ENCODE measurements at places on chromosomes 7 and 10. TPM values are rescaled to one million over a fixed set of nuclear protein-coding genes. Genes with fewer than 3 reads are reported as not detected.

Gene LDB3
- total RNA-seq: 0.88 TPM

Gene LIPM
- not detected for total RNA-seq

Gene PARP12
- total RNA-seq: 15.1 TPM

Gene ANKRD61
- total RNA-seq: 0.50 TPM

- no peak for DNase-seq
These were observed 111.2 kb downstream of the LSM5 start for GRCh38 chr7:32378988-32379387.

DNA sequence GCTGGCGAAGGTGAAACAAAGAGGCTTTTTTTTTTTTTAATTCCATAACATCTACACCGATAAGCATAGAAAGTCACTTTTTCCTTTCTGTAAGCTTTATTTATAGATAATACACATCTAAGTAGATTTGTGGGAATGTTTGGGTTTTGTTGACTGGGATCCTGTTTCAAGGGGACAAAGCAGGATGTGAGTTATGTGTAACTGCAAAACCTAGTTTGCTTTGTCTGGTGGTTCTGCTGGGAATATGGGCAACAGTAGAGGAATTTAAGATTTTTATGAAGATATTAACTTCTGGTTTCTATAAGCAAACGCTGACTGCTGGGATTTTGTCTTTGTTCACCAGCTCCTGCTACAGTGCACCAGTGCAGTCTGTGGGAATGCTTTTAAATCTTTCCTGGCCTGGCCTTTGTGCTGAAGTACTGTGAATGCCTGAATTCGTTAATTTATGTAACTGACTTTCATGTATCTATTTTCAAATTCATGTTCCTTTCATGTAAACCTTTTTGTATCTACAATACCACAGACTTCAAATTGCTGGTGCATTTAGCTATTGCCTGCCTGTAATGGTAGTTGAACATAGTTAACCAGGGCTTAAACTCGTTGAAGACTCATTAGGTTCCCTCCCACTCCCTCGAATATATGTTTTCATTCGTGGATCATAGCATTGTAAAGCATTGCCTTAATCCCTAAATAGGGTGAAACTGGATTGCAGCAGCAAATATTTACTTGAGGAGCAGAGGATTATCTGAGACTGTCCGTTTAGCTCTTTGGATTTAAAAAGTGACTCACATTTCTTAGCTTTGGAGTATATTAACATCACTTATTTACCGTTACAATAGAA is 1.5 kb downstream of the KLHL7 start:
- DNase-seq: no peak

Gene A1CF
- total RNA-seq: not detected

- DNase-seq: no peak
These were observed at the start of gene COL26A1 for GRCh38 chr7:101362334-101363195. COL26A1 (plus strand) TSS chr7:101362875; CDS start chr7:101363033, 158 bp downstream.

Gene COPS6
- total RNA-seq: 75.2 TPM

DNA sequence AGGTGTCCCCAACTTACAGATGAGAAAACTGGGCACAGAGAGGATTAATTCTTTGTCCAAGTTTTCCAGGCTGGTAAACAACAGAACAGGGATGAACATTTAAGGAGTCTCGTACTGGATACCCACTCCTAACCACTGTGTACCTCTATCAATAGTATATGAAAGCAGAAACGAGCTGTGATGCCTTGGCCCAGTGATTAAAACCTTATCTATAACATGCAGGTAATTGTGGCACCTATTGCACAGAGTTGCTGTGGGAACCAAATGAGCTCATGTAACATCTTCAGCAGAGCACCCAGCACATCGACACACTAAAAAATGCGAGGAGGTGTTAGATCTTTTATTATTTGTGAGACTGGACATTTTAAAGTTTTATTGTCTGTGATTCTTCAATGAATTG is 1.6 kb downstream of the TMEM273 start:
- no peak for DNase-seq
